ENCODE measurements at places on chromosomes 7 and 10. TPM values are rescaled to one million over a fixed set of nuclear protein-coding genes. Genes with fewer than 3 reads are reported as not detected.

GRCh38 chr10:85429126-85429525, 937.5 kb downstream of the GRID1 start:
- H3K4me3 ChIP-seq: no peak overlapping the region
- no peaks in the 10 kb centered on the region for H3K4me1 ChIP-seq
- no peak for DNase-seq
- H3K27ac ChIP-seq: no peak overlapping the region
- H3K27me3 ChIP-seq: no peaks in the 10 kb centered on the region
- no peaks in the 10 kb centered on the region for H3K36me3 ChIP-seq

DNA sequence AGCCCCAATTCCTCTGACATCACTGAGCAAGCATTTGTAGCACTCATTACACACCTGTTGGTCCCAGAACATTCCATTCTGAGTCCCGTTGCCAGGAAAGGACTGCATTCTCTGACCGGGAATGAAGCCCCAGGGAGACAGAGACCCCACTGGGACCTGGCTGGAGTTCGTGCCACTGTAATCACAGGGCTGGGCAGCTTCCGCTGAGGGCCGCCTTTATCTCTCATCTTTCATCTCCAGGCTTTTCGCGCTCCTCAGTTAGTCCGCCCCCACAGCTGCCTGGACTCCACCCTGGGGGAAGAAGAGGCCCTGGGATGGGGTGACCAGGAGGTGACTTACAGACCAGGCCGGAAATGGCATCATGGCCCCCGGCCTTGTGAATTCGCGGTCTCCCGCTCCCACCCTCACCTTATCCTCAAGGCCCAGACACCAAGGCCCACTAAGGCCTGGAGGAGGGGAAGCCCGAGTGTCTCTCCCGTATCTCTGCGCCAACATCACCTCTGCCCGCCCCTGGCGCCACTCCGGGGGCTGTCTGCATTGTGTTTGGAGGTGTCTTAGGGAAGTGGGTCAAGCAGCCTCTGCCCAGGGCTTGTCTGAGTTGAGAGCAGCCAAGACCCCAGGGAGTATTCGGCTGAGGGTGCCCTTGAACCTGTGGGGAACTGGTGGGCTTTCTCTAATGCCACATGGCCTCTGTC, 75.4 kb downstream of the PROSER2 start:
- no peak for DNase-seq
- H3K4me1 ChIP-seq: peaks cover 20% of the 10 kb centered on the region
- H3K27me3 ChIP-seq: peaks cover 3% of the 10 kb centered on the region
- H3K4me3 ChIP-seq: no peak overlapping the region

DNA sequence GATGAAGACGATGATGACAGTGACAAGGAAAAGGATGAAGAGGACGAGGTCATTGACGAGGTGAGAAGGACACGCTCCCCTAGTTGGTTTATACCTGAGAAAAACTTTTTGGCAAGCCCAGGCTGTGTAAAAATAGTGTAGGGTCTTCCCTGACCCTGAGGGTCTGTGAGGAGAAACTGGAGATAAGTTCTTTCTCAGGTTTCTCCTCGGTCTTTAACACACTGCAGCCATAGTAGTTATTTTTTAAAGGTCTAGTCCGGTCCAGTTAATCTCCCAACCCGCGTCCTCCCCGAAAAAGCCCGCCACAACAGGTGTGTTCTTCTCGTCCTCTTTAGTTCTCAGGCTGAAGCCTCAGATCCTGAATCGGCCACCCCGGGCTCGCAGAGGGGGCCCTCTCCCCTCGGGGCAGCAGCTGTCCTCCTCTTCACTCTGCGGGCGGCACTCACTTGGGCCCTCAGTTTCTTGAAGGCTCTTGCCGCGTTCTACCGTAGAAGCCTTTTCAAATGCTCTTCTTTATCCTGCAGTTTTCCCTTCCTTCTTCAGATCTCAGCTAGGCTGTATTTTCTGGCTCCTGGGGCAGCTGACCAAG, 411 bp downstream of the BCCIP start:
- DNase-seq: no peak
- peaks cover 21% of the 10 kb centered on the region for H3K36me3 ChIP-seq
- H3K27ac ChIP-seq: no peak overlapping the region
- no peaks in the 10 kb centered on the region for H3K27me3 ChIP-seq
- peaks cover 13% of the 10 kb centered on the region for H3K4me1 ChIP-seq
- no peak overlapping the region for H3K4me3 ChIP-seq

- H3K4me1 ChIP-seq: no peaks in the 10 kb centered on the region
- no peak overlapping the region for H3K27ac ChIP-seq
- H3K27me3 ChIP-seq: peaks cover 15% of the 10 kb centered on the region
- H3K36me3 ChIP-seq: no peaks in the 10 kb centered on the region
- no peak overlapping the region for H3K4me3 ChIP-seq
These were observed 46.7 kb downstream of the ADCYAP1R1 start for GRCh38 chr7:31098642-31099360.

GRCh38 chr10:71887743-71888142, 36.7 kb upstream of the PSAP start:
- peaks cover 18% of the 10 kb centered on the region for H3K4me1 ChIP-seq
- H3K27ac ChIP-seq: peak overlapping the region; percentile 94
- H3K36me3 ChIP-seq: no peaks in the 10 kb centered on the region
- DNase-seq: no peak

DNA sequence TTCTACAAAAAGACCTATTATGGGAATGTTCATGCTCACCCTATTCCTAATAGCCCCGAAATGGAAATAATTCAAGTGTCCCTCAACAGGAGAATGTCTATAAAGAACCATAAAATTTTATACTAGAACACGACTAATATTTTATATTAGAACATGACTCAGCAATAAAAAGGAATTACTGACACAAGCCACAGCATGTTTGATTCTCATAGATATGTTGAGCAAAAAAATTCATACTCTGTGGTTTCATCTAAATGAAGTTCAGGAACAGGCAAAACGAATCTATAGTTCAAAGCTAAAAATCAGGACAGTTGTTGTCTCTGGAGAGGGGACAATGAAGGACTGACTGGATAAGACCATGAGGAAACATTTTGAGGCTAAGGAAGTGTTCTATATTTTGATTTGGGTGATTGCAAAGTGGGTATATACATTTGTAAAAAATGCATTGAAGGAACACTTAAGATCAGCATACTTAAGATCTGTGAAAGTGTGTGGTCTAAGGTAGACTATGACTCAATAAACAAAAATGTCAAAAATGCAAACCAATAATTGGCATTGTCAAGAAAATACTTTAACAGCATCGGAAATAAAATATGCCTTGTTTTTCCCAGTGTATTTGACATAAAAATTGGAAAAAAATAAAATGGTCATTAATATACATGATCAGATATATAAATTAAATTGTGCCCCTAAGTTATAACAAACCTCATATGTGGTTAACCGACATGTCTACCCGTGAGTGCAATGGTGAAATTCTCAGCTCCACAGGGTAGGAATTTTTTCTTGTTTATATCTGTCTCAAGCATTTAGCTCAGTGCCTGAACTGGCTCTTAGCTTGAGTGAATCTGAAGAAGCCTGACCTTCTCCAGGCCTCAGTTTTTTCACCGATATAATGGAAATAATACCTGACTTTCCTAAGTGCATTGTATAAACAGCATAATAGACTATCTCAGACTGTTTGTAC, 124.9 kb upstream of the CTTNBP2 start:
- peaks cover 30% of the 10 kb centered on the region for H3K4me1 ChIP-seq
- no peak overlapping the region for H3K27ac ChIP-seq
- no peak for DNase-seq
- H3K27me3 ChIP-seq: no peaks in the 10 kb centered on the region

DNA sequence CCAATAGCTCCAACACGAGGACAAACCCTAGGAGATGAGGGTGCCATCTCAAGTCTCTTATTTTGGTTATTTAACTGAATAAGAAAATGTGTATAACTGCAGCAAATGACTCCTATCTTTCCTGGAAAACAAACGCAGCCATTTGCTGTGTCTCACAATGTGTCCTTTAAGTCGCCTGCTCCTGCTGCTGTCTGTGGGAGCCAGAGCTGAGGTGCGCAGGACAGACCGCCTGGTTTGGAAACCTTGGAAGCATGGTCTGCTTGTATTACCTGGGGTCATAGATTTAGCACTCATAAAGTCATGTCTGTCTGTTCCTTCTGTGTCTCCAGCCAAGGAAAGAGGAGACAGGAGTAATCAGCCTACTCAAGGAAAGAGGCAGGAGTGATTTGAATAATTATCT, 760.2 kb downstream of the GRID1 start:
- no peak overlapping the region for H3K27ac ChIP-seq
- no peaks in the 10 kb centered on the region for H3K27me3 ChIP-seq
- H3K4me1 ChIP-seq: no peaks in the 10 kb centered on the region
- H3K36me3 ChIP-seq: no peaks in the 10 kb centered on the region

GRCh38 chr7:48473205-48473865, 302.1 kb downstream of the ABCA13 start:
- no peaks in the 10 kb centered on the region for H3K4me1 ChIP-seq
- DNase-seq: no peak
- no peak overlapping the region for H3K27ac ChIP-seq
- H3K27me3 ChIP-seq: peaks cover 4% of the 10 kb centered on the region
- no peak overlapping the region for H3K4me3 ChIP-seq

- H3K4me1 ChIP-seq: no peaks in the 10 kb centered on the region
- H3K27ac ChIP-seq: no peak overlapping the region
- no peaks in the 10 kb centered on the region for H3K36me3 ChIP-seq
- H3K27me3 ChIP-seq: peaks cover 25% of the 10 kb centered on the region
These were observed 73.9 kb downstream of the C10orf90 start for GRCh38 chr10:126596472-126597016.

- H3K36me3 ChIP-seq: peaks cover 2% of the 10 kb centered on the region
- no peak overlapping the region for H3K4me3 ChIP-seq
- H3K27me3 ChIP-seq: no peaks in the 10 kb centered on the region
- no peak overlapping the region for H3K27ac ChIP-seq
- no peak for DNase-seq
- H3K4me1 ChIP-seq: no peaks in the 10 kb centered on the region
These were observed 48.7 kb downstream of the TBATA start for GRCh38 chr10:70736525-70736924.

- no peak for DNase-seq
- no peaks in the 10 kb centered on the region for H3K27me3 ChIP-seq
- no peaks in the 10 kb centered on the region for H3K36me3 ChIP-seq
- peaks cover 6% of the 10 kb centered on the region for H3K4me1 ChIP-seq
These were observed 181.1 kb downstream of the SDHAF3 start for GRCh38 chr7:97298561-97298960.

DNA sequence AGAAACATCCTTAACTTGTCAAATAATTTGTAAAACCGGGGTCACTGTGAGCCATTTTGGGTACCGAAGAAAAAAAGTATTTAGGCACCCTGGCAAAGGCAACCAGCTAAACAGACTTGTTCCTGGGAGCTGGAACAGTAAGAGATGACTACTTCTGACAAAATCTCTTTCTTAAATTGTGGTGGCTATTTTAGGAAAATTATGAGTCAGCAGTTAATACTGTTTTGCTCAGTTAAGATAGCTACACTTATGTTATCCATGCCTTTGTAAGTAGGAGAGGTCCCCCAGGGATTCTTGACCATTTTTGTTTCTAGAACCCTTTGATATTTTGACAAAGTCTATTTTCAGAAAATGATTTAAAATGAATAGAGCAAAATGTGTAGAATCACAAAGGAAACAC, 68.7 kb downstream of the TAX1BP1 start:
- H3K4me1 ChIP-seq: peaks cover 25% of the 10 kb centered on the region
- peaks cover 29% of the 10 kb centered on the region for H3K36me3 ChIP-seq
- H3K27me3 ChIP-seq: no peaks in the 10 kb centered on the region
- no peak overlapping the region for H3K4me3 ChIP-seq
- peak overlapping the region; percentile 86 for H3K27ac ChIP-seq

DNA sequence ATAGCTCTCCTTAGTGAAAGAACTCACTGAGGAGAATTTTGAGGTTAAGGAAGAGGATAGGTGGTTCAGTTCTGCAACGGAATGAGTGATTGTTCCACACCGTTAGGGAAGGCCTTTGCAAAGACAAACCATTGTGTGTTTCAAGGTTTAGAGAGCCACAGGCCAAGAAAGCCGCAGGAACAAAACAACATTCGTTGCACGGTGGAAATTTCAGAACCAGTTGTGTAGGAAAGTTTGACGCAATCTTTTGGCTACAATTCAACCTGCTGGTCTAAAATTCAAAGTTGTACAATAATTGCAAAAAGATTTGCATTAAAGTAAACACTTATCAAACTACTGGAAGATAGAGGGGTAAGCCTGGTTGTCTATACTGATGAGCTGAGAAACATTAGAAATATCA, 91.4 kb downstream of the FAM107B start:
- H3K36me3 ChIP-seq: no peaks in the 10 kb centered on the region
- peaks cover 16% of the 10 kb centered on the region for H3K4me1 ChIP-seq
- no peak overlapping the region for H3K27ac ChIP-seq
- H3K27me3 ChIP-seq: no peaks in the 10 kb centered on the region
- no peak for DNase-seq

- H3K4me3 ChIP-seq: no peak overlapping the region
- no peak for DNase-seq
- H3K4me1 ChIP-seq: peaks cover 38% of the 10 kb centered on the region
- peaks cover 22% of the 10 kb centered on the region for H3K27me3 ChIP-seq
These were observed 41.1 kb upstream of the INPP5A start for GRCh38 chr10:132496360-132497062.

DNA sequence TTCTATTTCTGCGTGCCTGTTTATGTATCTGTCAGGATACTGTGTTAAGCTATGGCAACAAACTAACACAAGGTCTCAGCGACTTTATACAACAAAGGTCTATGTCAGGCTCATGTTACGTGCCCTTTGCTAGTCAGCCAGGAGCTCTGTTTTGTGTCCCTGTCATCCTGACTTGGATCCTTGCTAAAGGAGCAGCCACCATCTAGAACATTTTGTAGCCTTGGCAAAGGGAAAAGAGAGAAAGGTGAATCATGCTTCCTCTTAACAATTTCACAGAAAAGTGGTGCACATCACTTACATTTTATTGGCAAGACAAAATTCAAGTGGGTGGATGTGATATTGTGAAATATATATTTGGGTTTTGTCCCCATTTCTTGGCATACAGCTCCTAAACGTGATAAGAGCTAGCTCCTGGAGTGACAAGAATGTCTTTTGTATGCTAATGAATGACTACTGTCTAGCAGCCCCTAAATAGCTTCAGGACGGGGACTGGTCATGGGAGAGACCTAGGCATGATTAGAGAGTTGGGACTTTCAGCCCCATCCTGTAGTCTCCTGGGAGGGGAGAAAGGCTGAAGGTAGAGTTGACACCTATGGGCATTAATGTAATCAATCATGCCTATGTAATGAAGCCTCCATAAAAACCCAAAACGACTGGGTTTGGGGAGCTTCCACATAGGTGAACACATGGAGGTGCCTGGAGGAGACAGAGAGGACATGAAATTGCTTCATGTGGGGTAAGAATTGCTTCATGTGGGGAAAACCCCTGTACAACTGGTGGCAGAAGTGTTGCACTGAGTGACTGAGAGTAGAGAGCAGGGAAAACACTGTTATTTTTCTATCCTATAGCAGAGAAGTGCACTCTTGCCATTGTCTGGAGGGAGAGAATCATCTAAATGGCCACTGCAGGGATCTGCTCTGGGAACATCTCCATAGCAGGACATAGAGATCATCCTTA, 33.0 kb downstream of the MRPL32 start:
- no peak overlapping the region for H3K4me3 ChIP-seq
- no peak for DNase-seq
- H3K27me3 ChIP-seq: peaks cover 39% of the 10 kb centered on the region
- no peak overlapping the region for H3K27ac ChIP-seq
- H3K4me1 ChIP-seq: no peaks in the 10 kb centered on the region

SLC26A3 gene
- total RNA-seq: not detected

MYL10 gene
- 0.52 TPM for total RNA-seq

TMEM254 gene
- total RNA-seq: 19.4 TPM

SPDYE16 gene
- not detected for total RNA-seq

ASAH2B gene
- 3.0 TPM for total RNA-seq

SPDYE5 gene
- not detected for total RNA-seq

COL13A1 gene
- total RNA-seq: 29.2 TPM

VGF gene
- 0.24 TPM for total RNA-seq

Measured in osteocyte (in vitro differentiated cells).